ENCODE measurements at places on chromosomes 16 and 17.

DNA sequence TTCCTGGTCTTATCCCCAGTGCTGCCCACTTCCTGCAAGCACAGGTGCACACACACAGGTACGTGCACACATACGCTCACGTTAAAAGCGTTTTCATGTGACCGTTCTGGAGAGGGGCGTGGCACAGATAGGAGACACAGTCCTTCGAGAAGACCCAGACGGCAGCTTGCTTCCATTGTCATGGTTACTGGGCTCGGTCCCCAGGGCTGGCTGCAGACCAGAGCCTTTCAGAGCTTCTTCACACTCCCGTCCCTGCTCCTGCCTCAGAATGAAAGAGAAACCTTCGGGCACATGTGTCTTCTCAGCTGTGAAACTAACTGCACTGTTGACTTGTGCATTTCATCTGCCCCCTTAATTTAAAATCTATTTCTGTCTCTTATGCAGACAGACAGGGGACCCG is 154.2 kb downstream of the PITPNC1 start:
- DNase-seq: no peak

- DNase-seq: no peak
Observed at GRCh38 chr16:46817961-46818360, 13.0 kb downstream of the C16orf87 start.

- DNase-seq: no peak
Observed at GRCh38 chr17:51347851-51348584, 87.7 kb downstream of the UTP18 start.

GRCh38 chr17:65072660-65073071 is 16.1 kb upstream of the GNA13 start:
- DNase-seq: no peak

- DNase-seq: no peak
Observed at GRCh38 chr17:41334385-41335305, 16.0 kb downstream of the KRT33A start.

All from stimulated activated CD4-positive, alpha-beta T cell treated with anti-CD3 and anti-CD28 coated beads, Interleukin-4, amount 100 ng/mL, for 48 hours (primary cell).